ENCODE measurements at places on chromosomes 7 and 10.

DNA sequence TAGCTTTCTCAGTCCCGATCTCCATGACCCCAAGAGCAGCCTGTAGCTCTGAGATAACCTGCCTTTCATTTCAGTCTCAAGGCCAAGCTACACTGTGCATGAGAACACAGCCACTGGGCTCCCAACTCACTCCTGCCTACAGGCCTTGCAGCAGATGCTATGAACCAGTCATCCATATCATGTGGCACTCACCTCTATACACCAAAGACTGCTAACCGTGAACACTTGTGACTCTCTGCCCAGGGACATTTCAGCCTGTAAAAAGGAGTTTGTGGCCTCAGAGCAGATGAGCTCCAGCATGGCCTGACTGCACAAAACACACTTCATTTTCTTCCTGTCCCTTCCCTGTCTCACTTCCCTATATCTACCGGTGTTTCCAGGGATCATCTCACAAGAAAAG, 56.9 kb upstream of the NPY start:
- DNase-seq = no peak

DNA sequence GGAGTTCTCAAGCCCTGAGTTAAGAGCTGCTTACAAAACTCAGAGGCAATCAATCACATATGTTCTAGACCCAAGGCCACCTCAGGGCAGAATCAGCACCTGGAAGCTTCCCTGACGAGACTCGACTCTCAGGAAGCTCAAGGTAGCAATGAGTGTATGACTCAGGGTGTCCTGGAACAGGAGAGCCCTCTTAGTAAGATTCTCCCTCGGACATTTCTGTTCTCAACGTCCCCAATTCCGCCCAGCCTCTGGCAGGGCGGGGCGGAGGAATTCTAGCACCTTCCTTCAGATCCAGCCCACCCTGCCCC, 39.6 kb upstream of the PROSER2 start:
- no peak for DNase-seq

DNA sequence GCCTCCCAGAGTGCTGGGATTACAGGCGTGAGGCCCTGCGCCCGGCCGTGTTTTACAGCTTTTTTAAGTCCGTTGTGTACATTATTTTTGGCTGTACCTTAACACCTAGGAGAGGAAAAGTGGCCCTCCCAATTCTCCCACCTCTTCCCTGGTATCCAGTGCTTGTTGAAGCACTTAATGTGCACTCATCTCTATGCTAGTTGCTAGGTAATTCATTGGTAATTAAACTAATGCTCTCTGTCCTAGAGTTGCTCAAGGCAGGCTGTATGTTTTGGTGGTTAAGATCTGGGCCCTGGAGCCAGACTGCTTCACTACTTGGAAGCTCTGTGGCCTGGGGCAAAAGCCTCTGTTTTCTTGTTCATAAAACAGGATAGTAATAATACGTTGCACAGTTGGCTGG, 19.6 kb downstream of the AVPI1 start:
- no peak for DNase-seq

GRCh38 chr10:103877861-103878260, 22.5 kb upstream of the SH3PXD2A start:
- no peak for DNase-seq

DNA sequence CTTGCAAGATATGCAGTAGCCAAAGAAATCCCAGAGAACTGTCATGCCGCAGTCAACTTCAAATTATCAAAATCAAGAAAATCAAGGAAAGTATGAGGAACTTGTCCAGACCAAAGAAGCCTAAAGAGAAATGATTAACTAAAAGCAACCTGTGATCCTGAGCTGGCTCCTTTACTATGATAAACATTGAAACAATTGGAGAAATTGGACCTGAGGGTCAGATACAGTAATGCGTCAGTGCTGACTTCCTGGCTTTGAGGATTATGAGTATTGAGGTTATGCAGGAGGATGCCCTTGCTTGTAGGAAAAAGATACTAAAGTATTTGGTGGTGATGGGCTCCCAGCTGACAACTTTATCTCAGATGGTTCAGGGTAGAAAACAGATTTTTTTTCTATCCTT, 324.7 kb upstream of the AKR1E2 start:
- DNase-seq = no peak

GRCh38 chr10:13938950-13939349, 352.2 kb downstream of the PRPF18 start:
- no peak for DNase-seq

GRCh38 chr10:7417103-7417623, 6.3 kb upstream of the SFMBT2 start:
- no peak for DNase-seq

- no peak for DNase-seq
Observed at GRCh38 chr10:73167458-73167782, 388 bp downstream of the ECD start.

GRCh38 chr10:72096115-72097000, 8.0 kb upstream of the SPOCK2 start:
- DNase-seq = no peak

DNA sequence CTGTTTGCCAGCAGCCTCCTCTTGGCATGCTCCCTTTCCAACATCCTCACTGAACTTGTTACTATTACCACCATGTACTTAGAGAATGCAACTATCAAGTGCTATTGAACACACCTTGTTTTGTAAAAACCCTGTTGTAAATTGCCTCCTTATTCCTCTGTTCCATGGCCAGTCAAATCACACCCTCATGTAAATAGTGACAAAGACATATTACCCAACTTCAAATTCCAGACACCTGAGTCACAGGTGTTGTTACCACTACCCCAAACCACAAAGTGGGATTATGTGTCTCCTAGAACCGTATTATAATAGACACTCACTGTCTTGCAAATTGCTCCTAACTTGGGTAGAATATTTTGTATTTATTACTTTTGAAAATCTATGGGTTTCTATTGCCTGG, 263.2 kb upstream of the C7orf33 start:
- DNase-seq = no peak

GRCh38 chr10:70223728-70224127, 9.5 kb downstream of the PPA1 start:
- no peak for DNase-seq

GRCh38 chr10:32190890-32191491, 134.8 kb upstream of the KIF5B start:
- DNase-seq = no peak

GRCh38 chr7:114663502-114663901, 248.9 kb downstream of the FOXP2 start:
- no peak for DNase-seq

GRCh38 chr7:157927313-157927925, 590.6 kb downstream of the DNAJB6 start:
- no peak for DNase-seq

GRCh38 chr10:13414855-13415254, 66.8 kb upstream of the SEPHS1 start:
- no peak for DNase-seq

DNA sequence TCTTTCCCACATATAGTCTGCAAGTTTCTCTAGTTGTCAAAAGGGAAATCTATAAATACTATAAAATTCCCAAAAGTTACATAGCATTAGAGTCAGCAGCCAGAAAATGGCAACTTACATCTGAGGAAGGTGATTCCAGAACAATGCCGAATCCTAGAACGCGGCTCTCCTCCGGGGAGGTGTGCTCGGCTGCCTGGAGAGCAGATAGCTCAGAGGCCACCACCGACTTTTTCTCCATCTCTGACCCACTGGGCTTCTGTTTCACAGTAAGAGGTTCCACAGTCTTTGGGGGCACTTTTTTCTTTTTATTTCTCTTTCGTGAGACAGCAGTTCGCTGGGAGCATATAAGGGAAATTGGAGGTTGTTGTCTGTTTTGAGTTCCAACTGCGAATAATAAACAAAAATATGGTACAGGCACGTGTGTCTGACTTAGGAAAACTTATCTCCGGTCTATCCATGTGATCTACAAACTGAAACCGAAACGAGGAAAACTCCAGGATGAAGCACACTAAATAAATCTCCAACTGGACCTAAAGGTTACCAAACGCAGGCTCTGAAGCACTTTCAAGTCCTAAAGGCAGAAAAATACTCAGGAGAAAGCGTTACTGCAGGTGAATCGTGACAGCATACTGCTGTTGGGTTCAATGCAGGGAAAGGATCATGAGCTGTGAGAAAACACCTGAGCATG, 36.2 kb downstream of the BEND7 start:
- no peak for DNase-seq

GRCh38 chr7:21167942-21168341, 259.9 kb upstream of the SP4 start:
- DNase-seq = no peak

- no peak for DNase-seq
Observed at GRCh38 chr7:151503902-151504714, 15.6 kb downstream of the RHEB start.

DNA sequence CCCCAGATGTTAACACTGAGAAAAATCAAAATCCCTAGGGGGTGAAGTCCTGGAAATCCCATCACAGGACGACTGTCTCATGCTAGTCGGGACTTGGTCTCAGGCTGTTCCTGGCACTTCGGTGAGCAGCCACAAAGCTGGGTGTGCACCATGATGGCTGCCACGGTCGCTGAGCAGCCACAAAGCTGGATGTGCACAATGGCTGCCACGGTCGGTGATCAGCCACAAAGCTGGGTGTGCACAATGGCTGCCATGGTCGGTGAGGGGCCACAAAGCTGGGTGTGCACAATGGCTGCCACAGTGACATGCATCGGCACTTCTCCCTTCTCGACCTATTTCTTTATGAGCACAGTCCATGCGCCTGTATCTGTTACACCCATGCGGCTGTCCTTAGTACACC, 505.1 kb downstream of the TCERG1L start:
- no peak for DNase-seq

GRCh38 chr10:69362471-69362954, 54.2 kb downstream of the TACR2 start:
- DNase-seq = no peak

DNA sequence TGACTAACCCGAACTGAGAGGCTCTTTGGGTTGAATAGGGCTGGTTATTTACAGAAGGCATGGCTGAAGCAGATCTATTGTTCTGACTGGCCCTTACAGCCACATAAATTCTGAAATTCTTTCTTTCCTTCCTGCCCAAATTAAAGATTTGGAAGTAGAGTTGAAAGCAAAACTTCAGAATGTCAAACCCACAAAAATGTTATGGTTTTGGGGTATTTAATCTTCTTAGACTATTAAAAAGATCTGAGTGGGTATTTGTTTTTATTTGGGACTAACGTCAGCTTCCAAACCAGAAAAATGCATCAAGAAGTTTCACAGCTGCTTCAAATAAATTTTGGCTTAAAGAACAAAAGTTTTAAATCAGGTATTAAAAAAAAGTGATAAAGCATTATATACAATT, 124.5 kb downstream of the AHR start:
- no peak for DNase-seq

- no peak for DNase-seq
Observed at GRCh38 chr10:114100848-114101741, 57.4 kb downstream of the ADRB1 start.

DNA sequence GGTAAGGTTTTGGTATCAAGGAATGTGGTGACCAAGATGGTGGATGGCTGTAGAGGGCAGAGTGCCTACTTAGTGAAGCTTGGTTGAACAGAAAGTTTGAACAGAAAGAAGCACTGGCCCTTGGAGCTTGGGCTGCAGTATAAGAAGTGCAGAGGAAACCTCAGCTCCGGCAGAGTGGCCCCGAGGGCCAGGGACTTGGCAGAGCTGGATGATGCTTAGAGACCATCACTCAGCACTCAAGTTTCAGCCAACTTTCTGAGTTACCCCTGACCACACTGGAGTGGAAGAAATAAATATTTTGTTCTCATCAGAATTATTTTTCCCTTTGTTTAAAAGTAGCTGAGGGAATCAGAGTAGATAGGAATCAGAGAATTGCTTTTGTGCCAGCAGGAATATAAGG, 336.7 kb downstream of the C7orf25 start:
- DNase-seq = no peak

- DNase-seq = no peak
Observed at GRCh38 chr7:146378196-146378595, 261.6 kb downstream of the CNTNAP2 start.

GRCh38 chr7:22551768-22552513, 52.0 kb upstream of the STEAP1B start:
- no peak for DNase-seq

DNA sequence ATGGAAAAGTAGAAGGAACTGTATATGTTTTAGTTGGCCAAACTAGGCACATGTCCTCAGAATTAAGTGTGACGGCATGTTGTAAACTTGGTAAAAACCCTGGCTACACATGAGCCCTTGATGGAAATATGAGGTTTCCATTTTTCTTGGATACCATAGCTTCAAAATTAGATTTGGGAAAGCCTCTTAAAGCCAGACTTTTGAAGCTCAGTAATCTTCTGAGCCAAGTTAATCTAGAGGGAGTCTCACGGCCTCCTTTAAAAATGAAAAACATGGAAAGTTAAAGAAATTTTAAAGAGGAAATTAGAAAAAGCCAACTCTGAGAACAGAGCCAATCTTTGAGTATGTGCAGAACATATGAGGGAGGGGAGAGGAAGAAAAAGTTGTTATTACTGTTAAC, 376.0 kb downstream of the CTNNA3 start:
- DNase-seq = no peak

- DNase-seq = no peak
Observed at GRCh38 chr7:106068538-106068961, 43.6 kb downstream of the SYPL1 start.

DNA sequence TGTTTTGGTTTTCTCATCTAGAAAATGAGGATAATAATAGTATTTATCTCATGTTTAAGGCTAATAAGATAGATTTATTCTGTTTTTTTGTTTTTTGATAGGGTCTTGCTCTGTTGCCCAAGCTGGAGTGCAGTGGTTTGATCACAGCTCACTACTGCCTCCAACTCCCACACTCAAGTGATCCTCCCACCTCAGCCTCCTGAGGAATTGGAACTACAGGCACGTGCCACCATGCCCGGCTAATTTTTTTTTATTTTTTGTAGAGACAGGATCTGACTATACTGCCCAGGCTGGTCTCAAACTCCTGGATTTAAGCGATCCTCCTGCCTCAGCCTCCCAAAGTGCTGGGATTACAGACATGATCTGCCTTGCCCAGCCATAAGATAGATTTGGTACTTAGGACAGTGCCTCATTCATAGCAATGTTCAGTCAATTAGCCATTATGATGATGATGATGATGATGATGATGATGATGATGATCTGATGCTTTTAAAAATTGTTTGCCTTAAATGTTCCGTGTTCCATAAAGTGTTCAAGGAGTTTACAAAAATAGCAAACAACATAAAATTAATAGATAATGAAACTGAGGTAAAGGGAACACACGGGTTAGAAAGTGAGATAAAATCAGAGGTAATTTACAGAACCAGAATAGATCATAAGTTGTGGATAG, 4.6 kb downstream of the WIPF3 start:
- no peak for DNase-seq

DNA sequence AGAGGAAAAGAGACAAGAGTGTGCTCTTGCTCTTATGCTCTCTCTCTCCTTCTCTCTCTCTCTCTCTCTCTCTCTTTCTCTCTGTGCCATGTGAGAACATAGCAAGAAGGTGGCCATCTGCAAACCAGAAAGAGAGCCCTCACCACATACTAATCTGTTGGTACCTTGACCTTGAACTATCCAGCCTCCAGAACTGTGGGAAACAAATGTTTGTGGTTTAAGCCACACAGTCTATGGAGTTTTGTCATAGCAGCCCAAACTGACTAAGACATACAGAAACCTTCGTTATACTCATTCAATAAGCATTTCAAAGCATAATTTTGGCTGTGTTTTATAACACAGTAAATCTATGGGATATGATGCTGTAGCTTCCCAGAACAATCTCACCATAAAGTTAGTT, 56.4 kb upstream of the PLPP4 start:
- no peak for DNase-seq

- DNase-seq = no peak
Observed at GRCh38 chr10:33215635-33216034, 118.8 kb downstream of the NRP1 start.

Measured in T-helper 17 cell (primary cell).